ENCODE measurements at places on chromosomes 3 and 15.

DNA sequence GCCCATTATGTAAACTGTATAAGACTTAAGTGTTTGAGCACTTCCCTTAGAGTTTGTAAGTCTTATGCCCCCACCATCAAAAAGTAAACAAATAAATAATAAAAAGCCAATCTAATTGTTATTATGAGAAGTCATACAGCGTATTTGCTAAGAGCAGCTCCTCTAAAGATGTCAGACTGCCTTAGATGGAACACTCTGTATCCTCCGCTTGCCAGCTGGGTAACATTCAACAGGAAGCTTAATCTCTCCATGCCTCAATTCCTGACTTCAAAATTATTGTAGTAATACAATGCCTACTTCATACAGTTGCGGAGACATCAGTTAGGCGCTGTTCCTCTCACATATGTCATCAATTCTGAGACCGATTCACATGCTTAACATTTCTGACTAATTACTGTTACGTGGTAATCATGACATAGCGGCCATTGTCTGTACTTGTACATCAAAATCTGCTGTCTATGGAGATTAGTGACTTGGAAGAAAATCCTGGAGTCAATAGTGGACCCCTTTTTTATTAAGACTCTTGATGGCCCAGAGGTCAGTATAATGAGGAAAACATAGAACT, 417.7 kb downstream of the LPP start:
- no peak for DNase-seq

DNA sequence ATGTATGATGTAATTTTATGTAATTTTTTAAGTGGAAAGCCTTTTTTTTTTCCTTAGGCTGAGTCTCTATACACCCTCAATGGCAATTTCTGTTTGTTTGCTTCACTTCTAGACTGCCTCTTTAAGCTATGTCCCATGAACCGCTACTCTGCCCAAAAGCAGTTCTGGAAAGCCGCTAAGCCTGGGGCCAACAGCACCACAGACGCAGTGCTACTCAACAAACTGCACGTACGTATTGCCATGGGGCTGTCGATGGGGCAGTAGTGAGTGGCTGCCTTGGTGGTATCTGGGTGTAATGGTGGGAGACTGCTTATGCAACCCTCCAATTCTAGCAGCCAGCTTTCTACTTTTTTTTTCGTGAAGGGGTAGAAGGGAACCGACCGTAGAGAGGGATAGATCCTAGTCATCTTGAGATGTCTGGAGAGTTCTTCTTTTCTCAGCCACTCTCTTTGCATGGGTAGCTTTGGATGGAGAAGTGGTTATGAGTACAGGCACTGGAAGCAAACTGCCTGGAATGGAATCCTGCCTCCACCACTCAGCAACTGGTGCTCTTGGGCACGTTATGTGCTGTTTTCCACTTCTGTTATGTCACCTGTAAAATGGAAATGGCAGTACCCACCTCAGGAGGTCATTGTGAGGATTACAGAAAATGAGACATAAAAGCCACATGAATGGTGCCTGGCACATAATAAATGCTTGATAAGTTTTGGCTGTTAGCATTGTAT, 134.7 kb downstream of the ITPR1 start:
- no peak for DNase-seq

GRCh38 chr15:31271224-31271635, 55.4 kb upstream of the KLF13 start:
- DNase-seq = no peak

GRCh38 chr3:46012246-46012645, 15.0 kb downstream of the XCR1 start:
- no peak for DNase-seq

DNA sequence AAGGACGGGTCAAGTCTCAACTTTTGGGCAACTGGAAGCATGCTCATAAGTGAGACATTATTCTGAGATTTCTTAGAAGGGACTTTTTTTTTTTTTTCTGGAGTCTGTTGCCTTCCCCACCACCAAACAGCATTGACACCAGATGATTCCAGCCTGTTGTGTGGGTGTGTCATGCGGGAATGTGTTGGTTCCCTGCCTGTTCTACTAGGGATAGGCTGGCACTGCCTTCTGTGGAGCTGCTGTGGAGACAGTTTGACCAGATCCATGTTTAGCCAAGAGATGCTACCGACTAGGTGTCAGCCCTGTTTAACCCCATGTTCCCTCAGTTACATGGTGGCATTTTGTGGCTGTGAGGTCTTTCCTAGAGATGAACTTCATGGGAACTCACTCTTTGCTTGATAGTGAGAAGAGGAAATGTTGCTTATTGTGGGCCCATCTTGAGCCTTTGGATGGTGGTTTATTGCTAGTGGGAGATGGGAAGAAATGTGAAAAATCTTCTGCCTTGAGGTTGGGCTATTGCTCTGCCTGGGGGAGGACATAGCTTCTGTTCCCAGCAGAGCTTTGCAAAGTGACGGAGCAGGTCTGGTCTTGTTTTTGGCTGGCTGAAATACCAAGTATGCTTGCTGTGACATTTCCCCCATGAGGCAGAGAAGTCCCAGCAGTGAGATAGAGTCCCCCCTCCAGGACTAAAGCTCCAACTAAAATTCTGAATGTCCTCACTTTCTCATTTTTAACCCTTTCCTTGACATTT, 31.3 kb downstream of the TRAK1 start:
- DNase-seq = no peak

DNA sequence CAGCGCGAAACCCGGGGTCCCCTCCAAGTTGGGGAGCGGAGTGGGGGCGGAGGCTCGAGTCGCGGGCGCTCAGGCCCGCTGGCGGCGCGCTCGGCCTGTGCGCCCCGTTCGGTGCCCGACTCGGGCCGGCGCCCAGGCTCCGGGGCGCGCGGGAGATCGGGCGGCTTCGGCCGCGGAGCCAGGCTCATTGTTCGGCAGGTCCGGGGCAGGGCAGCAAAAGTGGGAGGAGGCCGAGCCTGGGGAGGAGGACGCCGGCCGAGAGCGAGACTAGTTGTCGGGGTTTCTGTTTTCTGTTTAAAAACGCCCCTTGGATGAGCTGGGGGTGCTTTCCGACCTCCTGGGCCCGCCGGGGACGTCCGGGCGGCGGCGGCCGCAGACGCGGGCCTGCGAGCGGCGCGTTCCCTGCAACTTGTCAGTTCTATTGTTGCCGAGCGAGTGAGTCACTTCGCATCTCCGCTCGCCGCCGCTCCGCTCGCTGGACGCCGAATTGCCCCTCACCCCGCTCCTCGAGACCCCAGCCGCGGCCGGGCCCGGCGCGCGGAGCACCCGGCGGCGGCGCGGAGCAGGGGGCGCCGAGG, 676 bp downstream of the TCF12 start:
- DNase-seq = peak; percentile 50

DNA sequence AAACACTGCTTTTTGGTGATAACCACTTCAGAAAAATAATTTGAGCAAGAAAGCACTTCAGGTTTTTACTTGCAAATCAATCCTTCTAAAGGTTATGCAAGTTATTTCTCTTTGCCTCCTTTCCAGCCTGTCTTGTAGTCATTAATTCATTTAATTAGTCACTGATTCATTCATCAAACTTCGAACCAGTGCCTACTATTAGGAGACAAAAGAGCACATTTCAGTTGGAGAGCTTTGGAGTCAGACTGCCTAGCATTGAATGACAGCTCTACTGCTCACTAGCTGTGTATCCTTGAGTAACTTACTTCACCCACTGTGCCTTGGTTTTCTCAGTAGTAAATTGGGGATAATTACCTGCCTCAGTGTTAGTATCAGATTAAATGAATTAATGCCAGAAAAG, 14.9 kb upstream of the LRRC58 start:
- no peak for DNase-seq

DNA sequence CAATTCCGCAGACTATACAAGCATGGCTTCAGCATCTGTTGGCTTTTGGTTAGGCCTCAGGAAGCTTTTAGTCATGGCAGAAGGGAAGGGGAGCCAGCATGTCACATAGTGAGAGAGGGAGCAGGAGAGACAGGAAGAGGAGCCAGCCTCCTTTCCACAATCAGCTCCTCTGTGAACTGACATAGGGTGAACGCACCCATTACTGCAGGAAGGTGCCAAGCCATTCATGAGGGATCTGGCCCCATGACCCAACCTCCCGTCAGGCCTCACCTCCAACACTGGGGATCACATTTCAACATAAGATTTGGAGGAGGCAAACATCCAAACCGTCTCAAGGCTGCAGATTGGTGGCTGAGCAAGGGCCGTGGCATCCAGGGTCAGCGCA, 106.3 kb downstream of the LRRK1 start:
- DNase-seq = no peak

DNA sequence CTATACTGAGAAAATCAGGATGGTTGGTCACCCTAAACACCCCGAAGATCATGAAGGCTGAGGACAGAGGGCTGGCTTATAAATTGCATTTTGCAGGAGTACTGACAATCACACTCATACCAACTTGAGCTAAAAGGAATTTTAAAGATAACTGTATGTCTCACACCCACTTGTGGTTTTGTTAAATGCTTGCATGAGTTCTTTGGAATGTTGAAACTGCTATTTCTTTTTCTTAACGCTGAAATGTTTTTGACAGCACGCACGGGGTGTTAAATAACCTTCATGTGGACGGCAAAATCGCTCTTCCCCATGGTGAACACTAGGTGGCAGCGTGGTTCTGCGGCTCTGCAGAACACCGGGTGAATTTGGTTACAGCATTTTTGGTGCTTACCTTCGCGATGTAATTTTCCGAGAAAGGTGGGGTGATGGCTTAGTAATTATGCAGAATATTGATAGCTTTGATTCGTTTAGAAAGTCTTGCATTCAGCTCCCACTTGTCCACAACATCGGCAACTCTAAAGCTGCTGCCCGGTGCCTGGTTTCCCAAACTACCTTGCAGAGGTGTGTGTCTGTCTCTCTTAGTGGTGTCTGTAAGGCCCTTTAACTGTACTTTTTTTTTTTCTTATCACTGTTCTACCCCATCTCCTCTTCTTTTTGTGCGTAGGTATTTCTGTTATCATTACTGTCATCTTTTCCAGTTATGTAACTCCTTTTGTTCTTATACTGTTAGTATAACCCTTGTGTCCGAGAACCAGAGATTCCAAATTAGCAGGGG, 51.7 kb downstream of the ARNT2 start:
- DNase-seq = peak; percentile 47

DNA sequence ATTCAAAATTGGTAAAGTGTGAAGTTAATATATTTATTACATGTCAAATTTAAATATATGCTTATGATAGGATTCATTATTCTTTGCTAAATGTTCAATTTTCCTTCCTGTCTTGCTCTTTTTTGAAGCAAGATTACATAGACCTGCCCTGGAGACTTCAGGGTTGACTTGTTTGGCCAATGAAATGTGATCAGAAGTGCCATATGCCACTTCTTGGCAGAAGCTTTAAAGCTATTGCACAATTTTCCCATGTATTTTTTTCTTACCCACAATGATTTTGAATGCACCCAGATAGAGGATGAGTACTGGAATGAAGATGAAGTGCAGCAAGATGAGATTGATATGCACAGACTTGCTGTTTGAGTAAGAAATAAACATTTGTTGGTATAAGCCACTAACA, 406.3 kb upstream of the BCHE start:
- no peak for DNase-seq

DNA sequence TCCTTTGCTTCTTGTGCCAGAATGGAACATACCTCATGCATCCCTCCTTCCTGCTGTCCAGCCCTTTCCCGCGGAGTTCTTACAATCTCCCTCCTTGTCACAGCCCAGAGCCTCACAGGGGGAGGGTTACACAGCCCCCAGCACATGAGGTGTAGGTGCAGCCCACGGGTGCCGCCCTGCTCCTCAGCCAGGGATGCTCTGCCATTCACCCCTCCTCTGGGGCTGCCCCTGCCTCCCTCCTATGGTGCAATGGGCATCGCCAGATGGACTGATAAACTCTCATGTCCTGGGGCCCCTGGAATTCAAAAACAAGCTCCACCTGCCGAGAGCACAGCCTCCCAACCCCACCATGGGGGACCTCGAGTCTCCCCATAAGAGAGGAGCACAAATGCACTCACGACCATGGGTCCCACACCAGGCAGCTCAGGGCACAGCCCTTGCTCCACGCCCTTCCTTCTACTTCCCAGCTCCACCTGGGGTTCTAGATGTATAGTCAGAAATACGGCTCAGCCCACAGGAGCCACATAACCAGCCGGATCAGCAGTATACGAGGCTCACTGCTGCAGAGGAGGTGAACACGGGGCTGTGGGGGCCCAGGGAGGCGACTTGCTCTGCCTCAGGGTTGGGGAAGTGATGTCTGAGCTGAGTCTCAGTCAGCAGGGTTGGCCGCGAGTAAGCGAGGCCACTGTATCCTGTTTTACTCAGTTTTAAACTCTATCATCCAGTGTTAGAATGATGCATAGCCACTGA, 269.7 kb upstream of the LYSMD4 start:
- no peak for DNase-seq

DNA sequence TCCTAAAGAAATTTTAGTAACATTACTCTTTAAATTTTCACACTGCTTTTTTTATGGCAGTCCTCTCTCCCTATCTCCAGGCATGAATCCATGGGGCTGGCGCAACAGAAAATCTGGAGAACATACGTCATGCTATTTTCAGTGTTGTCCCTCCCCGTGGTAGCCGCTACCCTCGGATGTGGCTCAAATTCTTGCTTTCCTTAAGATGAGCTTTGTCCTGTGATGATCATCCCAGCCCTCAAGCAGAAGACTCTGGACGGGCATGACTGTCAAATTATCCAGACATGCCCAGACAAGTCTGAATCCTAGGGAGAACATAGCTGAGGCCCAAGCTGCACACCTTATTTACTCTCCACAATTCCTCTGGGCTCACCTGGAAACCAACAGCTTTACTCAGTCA, 49.1 kb downstream of the FMN1 start:
- DNase-seq = no peak

- no peak for DNase-seq
These were observed 135.0 kb upstream of the UBE2E2 start for GRCh38 chr3:23068016-23068728.

- no peak for DNase-seq
These were observed 9.9 kb upstream of the PAQR9 start for GRCh38 chr3:142973217-142974009.

- DNase-seq = no peak
These were observed 5.8 kb downstream of the TLE3 start for GRCh38 chr15:70091726-70092463.

DNA sequence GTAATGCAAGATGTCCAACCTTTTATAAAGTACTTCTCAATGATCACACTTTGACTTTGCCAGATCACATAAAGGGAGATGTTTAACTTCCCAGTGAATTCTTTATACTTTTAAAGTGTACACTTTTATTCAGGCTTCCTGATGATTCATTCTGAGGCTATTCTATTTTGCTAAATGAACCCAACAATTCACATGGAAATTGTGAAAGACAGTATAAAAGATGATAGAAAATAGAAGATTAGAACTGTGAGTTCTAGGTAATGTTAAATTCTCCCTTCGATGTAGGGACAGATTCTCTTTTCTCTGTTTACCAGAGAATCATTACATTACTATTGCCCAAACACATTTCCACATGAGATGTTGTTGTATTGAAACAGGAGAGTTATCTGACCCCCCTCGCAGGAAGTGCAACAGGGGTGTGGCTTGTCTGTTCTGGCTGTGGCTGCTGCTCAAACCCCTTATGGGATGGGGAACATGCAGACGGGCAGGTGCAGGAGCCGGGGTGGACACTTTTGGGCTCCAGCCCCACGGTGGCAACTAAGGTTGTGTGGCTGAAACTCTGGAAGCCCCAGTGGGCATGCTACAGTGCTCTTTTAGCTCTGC, 131.3 kb upstream of the LRTM1 start:
- DNase-seq = no peak
